ENCODE measurements at places on chromosomes 2 and 18.

DNA sequence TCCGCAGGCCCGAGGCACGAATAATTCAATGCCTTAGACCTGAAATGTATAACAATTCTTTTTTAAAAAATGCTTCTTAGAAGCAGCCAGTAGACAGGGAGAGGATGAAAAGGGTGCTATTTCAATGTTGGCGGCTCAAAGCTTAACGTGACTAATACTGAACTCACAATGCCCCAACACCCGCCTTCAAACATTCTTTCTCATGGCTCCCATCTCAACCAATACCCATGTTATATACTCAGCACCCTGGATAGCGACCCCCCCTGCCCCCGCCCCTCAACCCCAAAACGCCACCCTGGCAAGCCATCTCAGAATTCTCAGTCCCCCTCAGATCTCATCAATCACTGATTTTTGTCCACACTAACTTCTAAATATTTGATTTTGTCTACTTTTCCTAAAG, 4.4 kb downstream of the FBXO41 start:
- no peak for DNase-seq

- DNase-seq: no peak
Measured at GRCh38 chr2:234805836-234806235, 146.0 kb upstream of the SH3BP4 start.

DNA sequence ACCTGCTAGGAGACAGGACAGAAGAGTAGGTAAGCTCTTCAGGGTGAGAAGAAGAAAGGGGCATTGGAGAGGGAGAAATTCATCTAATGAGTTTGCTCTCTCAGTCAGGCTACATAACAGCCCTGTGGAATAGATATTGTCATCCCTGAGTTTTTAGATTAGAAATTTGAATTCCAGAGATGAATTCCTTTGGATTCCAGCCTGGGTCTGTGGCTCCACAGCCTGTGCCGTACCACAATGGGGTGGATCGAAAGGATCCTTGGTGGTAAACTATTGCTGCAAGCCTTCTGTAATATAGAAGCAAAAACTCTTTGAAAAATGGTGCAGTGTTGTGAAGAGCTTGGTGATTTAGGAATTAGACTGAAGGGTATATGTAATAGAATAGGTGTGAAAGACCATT, 21.0 kb downstream of the MYO1B start:
- no peak for DNase-seq

DNA sequence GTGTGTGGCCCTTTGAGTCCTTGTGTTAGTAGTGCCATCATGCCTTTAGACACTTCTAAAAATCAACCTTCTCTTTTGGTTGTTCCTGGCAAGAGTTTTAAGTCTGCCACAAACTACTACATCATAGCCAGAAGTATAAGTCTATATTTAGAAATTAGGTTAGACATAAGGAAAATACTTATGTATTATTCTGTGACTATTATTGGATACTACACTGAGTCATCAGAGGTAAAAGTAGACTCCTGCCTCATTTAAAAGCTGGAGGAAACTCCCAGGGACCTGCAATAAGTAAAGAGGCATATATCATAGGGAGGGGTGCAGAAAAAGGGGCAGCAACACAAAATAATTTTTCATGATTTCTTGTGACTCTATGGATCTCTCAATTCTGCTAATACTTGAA, 99.4 kb upstream of the OSR1 start:
- no peak for DNase-seq

- DNase-seq: no peak
Measured at GRCh38 chr2:3264010-3264744, 113.4 kb downstream of the EIPR1 start.

DNA sequence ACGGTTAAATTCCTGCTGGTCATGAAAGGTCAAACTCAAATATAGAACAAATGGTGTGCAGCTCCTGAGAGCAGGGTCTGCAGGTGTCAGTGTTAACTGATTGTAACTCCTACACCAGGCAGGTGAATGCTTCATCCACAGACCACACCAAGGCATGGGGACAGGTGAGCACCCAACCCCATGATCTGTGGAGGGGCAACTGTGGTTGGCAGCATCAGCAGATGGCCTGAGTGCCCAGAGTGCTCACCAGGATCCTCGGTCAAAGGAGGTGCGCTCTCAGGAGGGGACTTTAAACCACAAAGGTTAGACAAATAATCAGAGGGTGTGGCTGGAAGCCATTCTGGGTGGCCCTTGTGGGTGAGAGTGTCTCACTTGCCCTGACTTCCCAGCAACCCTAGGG, 44.5 kb downstream of the PTGR3 start:
- no peak for DNase-seq

DNA sequence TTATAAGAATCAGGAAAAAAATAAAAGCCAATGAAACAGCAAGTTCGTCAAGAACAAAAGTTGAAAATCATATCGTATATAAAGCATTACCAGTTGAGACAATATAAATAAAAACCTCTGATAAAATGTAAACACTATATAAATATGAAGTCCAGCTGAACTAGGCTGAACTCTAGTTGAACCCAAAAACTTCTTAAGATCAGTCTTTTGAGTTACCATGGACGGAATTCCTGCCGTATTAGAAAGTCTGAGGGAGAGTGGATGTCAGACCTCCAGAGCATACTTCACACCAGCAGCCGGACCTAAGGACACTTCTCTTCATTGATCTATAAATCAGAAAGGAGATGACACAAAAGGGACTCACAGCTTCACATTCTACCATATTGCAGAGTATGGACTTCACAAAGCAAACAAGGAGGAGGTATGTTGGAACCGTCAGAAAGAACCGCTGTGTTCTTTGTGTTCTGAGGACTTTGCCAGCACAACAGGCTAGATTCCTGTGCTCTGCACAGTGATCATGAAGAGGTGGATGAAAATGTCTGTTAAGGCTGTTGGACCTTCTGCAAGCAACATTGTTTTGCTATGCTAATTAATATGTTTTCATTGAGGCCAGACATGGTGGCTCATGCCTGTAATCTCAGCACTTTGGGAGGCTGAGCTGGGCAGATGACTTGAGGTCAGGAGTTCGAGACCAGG, 67.2 kb upstream of the SP5 start:
- no peak for DNase-seq

DNA sequence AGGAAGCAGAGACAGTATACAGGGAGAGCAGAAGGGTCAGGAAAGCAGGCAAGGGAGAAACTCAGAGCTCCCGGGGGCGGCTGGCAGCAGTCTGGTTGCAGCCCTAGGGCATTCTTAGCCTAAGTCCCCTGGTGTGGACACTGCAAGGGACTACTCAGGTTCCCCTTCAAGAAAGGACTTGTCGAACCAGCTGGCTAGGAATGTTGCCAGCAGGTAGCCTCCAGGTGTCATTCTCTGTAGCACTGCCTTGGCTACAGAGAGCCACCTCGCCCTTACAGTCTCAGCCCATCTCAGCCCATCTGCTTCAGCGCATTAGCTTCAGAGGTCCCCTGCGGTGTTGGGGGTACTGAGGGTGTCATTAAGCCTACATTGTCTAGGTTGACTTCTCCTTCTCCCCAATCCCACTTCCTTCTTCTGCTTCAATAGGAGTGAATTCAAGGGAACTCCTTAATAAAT, 11.3 kb upstream of the TMSB10 start:
- no peak for DNase-seq

- DNase-seq: peak; percentile 67
Measured at GRCh38 chr2:25309402-25309801, 32.3 kb downstream of the DNMT3A start.

DNA sequence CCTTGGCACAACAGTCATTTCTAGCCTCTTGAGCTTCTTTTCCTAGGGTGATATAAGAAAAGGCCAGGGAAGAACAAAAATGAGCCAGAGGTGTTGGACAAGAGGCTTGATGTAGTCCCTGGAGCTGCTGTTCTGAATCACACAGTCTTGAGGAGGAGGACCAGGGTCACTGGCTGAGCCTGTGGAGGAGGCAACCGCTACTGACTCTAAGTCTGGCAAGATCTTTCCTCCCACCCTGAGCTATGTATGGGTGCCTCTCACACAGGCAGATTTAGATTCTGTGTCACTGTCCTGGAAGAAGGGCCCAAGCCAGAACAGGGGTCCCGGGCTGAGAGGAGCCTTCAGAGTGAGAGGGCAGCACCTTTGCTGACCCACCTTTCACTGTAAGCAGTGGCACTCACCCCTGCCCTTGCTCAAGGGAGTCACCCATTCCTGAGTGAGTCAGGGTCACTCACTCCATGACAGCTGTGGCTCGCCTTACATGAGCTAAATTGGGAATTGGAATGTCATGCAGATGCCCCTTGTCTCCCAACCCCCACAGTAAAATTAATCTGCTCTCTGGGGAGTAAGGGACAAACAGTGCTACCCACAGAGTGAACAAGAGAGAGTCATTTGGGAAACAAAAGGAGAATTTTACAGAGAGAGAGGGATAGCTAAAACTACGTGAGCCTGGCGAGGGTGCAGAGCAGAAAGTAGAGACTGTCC, at the start of gene TRIM54:
TRIM54 (plus strand) TSS at position 575 of the 705 bp plus-strand sequence. CDS start 303 bp downstream, outside the sequence.
- DNase-seq: no peak

DNA sequence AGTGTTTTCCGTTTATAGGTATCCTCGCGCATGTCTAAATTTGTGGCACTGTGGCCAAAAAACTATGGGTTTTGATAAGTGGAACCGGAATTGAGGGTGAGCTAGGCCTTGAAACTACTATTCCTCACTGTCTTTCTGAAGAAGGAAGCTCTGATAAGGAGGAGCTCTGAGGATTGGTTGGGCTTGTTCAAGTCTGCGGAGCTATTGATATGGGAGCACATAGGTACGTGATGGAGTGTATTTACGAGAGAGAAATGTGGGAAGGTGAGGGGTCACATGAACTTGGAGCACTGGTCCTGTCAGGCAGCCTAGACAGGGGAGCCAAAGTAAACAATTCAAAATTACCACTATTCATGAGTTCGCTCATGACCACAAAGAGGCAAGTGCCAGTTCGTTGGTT, 131.4 kb downstream of the BABAM2 start:
- DNase-seq: no peak

DNA sequence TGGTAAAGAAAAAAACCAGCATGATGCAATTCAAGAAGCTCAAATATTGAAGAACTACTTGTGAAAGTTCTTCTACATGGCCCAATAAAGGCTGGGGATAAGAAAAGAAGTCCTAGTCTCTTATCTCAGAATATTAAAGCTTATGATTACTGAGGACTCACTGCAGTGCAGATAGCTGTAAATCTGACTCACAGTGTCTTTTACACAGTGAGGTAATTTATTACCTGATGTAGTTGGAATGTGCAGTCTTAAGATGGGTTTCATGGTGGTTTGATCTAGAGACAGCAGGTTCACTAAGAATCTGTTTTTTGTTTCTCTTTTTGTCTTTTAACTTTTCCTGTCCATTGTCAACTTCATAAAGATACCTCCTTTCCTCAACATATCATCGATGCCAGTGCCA, 484.0 kb upstream of the MAP2 start:
- no peak for DNase-seq

DNA sequence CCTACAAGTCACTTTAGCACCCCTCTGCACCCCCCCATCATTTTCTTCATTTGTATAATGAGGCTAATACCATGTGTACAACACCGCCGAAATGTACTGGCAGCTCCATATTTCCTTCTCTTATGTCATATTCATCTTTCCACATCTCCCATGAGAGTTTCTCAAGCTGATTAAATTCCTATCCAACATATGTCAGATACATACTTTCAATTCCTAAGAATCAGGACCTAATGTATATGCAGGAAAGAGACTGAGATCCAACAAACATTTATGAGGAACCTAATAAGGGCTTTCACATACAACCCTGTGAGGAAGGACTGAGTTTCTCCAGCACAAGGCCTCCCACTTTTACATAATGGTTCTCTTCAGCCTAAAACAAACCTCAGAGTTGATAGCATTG, 41.9 kb downstream of the PRKD3 start:
- DNase-seq: no peak

GRCh38 chr18:1998121-1998520, 573.2 kb downstream of the METTL4 start:
- no peak for DNase-seq

DNA sequence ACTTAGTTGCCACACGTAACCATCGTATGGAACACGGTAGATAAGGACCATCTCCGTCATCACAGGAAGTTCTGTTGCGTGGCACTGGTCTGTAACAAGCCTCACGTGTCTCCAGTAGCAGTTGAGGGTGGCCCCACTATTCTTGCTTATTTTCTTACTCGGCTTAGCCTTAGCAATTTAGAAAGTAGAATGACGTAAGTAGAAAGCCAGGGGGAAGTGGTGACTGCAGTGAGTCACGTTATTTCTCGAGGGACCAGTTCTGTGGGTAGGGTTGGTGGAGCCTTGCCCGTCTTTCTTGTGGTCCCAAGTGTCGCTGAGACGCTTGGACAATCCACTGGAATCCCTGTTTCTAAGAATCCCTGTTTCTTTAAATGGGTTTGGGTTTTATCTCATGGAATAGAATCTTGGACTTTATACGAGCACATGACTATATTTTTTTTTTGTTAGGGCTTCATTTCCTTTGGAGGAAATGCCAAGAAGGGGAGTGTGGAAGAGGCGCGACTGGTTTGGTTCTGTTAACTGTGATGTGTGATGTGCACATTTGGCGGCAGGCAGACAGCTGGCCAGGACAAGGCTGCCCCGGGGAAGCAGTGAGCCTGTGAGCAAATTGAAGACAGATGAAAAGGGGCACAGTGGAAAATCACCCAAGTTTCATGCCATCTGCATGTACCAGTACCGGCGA, 96.2 kb downstream of the CABLES1 start:
- DNase-seq: peak; percentile 85

DNA sequence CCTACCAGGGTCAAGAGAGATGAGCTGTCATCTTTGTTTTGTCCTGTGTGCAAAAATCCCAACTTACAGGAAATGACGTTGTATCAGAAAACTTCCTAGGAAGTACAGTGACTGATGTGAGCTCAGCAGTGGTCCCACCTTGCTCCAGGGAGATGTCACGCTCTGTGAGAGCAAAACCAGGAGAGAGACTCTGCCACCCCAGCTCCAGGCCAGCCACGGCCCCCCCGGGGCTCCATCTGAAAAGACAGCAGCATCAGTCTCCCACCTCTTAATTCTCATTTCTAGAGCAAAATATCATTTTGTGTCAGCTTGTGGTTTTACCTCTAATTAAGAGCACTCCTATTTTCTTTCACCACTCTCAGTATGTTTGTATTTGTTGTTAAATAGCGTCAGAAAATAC, 57.5 kb downstream of the MYL12B start:
- DNase-seq: no peak

DNA sequence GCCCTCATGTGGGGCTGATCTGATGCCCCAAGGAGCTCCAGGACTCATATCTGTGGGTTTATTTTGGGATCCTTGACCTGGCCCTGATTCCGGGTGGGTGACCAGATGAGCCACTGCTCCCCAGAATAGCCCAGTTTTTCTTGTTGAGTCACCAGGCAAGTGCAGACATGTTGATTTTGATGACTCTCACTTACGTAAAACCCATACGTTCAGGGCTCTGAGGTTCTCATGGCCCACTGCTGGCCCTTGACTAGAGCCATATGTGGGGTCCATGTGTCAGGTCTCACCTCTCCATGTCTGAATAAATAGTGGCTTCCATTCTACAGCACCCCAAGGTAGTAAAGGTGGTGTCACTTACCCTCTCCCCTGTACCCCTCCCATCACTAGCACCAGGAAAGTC, 41.9 kb downstream of the CDC42EP3 start:
- no peak for DNase-seq

DNA sequence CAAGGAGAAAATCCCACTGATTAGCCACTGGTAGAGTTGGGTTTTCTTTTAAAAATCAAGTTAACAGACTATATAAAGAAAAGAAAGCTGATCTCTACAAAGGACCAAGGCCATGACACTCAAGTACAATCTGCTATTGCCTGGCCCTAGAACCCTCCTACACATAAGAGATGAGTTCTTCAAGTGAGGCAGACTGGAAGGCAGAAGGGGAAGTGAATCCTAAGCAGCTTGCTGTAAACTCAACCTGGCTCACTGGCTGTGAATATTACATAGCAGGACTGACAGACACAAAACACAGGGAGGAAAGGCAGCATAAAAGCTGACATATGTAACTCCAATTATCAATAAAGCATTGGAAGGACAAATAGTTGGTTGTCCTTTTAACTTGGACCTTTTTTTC, 65.4 kb downstream of the TRIP12 start:
- DNase-seq: peak; percentile 62

Data from GM13976 (cell line).